ENCODE measurements at places on chromosomes 1 and 21.
A peak's percentile ranks its signal among the peaks of the same experiment; 100 is the strongest.

GRCh38 chr1:172185211-172185610 is 235.3 kb upstream of the C1orf105 start:
- DNase-seq: no peak

- DNase-seq: no peak
Measured at GRCh38 chr1:204343247-204343646, 16.5 kb downstream of the PLEKHA6 start.

GRCh38 chr1:59333626-59334277 is 36.9 kb downstream of the FGGY start:
- DNase-seq: no peak

DNA sequence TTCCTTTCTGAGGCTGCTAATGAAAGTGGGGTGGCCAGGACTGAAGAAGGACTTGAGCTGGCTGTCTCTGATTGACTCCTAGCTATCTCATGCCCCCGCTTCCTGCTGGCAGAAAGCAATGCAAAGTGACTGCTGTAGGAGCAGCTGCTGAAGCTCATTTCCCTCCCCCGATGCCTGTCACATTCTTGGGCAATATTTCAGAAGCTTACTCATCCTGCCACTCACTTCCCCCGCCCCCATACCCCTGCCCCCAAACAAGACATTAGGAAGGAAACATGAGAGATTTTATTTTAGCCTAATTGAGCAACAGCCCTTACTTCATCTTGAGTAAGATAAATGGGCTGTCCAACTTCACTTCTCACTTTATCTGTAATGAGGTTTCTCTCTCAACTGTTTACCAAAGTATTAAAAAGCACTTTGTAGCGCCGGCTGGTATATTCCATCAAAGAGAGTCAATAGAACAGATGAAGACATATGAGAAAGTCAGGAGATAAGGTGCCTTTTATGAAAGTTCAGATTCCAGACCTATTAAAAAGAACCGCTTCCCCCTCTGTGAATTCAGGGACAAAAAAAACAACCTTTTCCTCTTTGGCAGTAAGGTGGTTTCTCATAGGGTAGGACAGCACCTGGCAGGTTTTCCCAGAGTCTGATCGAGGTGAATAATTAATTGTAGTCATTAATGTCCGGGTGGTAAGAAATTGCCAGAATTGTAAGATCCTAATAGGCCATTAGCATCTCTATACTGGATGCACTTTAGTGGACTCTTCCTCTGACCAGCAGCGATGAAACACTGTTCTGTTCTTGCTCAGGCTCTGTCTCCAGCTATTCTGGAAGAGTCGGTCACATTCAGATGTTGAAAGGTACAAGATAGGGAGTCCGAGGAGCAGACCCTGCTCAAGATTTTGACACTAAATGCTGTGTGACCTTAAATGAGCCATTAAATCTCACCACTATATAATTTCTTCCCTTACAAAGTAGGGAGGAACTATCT is 70.2 kb downstream of the SH3GLB1 start:
- peak; percentile 34 for DNase-seq

DNA sequence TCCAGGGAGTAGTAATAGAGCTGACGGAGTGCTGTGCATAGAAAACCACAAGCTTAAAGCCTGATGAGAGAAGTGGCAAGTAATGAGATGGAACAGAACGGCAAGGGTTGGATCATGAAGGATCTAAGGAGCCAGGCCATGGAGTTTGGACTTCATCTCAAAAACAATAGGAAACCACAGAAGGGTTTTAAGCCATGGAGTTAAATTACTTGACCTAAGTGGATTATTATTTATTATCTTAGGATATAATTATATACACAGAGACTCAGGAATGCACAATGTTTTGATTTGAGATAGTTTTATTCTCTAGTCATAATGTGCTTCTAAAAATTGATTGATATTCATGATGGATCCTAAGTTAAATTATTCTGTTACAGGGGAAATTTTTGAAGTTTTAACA is 242.4 kb downstream of the PLPP3 start:
- DNase-seq: no peak

GRCh38 chr1:200654660-200655059 is 15.0 kb downstream of the DDX59 start:
- DNase-seq: no peak

DNA sequence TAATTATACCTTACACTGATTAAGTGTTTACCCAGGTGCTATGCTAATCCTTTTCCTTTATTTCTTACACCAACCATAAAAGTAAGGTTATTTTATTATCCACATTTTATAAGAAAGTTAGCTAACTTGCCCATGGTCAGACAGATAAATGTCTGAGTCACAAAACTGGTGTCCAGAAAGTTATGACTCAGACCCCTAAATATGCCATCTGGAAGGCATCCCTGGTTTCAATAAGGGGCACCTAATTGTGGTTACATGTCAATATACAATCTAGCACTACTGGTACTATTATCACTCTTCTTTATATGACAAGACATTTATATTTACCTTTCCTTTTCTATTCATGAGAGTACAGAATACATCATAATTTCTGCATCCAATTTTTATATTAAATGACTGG is 496.5 kb upstream of the ADGRL2 start:
- no peak for DNase-seq

DNA sequence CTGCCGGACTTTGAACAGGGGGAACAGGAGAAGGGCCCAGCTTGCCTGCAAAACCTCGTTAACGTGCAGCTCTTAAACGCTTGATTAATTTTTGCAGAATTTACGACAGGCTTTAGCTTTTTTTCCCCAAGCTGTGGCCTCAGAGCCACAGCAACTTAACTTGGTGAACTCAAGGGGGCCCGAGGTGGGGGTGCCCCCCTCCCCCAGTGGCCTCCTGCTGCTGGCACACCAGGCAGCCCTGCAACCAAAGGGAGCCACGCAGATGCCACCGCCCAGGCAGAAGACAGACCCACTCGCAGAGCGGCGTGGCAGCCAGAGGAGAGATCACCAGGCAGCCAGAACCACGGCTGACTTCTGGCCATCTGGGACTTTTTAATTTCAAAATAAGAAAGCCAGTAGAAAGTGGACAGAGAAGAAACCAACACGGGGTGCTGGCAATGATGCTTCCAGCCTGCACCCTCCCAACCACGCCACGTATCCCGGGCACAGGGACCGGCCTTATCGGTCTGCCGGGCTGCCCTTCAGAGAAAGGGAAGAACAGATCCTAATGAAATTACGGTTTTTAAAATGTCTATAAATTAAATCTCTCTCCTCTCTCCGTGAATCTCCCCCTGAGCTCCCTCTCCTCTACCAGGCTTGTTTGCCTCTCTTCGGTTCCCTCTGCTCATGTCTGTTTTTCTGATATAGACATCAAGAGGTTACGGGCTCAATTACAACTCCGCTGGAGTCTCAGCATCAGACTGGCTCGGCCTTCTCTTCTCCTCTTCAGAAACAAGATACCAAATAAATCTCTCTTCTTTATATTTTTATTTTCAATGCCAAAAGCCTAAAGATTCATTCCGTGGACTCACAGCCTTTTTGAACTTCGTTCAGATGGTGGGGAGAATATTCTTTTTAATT is 6.4 kb downstream of the CASZ1 start:
- DNase-seq: no peak

GRCh38 chr1:247298701-247299100 is 33.0 kb downstream of the ZNF496 start:
- DNase-seq: no peak

DNA sequence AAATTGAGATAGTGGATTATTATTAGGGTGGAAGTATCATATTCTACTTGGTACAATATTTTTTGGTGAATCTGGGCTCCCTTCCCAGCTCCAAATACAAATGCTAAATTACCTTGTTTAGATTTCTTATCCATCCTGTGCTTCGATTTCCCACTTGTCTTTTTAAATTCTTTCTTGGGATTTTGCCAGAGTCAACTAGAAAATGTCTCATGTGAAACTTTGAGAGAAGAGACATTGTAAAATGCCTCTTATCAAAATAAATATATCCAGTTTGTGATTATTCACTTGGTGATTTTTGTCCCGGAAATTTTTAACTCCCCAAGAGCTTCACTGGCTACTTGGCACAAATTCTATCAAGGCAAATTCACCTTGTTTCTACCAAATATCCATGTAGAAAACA is 202.0 kb downstream of the FMN2 start:
- no peak for DNase-seq

DNA sequence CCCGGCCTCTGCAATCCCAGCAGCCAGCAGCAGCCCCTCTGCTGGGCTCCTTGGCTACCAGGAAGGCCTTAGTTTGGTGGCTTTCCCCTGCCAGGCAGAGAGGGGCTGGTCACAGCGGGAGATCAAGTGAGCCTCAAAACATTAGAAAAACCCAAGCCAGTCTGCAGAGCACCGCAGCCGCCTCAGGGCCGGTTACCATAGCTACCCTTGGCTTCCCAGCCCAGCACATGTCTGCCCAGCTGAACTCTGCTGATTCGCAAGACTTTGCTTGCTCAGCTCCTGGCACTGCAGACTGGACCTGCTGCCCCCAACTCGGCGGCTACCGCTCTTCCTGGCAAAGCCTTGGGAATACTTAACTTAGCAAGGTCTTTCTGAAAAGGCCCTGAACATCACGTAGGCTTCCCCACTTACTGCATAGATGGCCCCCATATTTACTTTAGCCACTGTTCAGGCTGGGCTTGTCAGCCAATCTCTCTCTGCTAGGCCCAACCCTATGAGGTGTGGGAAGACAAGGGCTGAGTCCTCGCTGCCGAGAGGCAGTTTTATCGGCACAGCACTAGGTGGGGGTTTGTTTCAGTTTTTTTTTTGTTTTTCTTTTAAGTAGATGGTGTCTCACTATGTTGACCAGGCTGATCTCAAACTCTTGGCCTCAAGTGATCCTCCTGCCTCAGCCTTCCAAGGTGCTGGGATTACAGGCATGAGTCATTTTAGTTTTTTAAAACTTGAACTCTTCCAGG is 28.6 kb upstream of the PLEKHG5 start:
- no peak for DNase-seq

- no peak for DNase-seq
Measured at GRCh38 chr1:147745271-147745670, 15.1 kb downstream of the GJA5 start.

GRCh38 chr21:41867313-41867712 is 11.8 kb downstream of the PRDM15 start:
- no peak for DNase-seq

DNA sequence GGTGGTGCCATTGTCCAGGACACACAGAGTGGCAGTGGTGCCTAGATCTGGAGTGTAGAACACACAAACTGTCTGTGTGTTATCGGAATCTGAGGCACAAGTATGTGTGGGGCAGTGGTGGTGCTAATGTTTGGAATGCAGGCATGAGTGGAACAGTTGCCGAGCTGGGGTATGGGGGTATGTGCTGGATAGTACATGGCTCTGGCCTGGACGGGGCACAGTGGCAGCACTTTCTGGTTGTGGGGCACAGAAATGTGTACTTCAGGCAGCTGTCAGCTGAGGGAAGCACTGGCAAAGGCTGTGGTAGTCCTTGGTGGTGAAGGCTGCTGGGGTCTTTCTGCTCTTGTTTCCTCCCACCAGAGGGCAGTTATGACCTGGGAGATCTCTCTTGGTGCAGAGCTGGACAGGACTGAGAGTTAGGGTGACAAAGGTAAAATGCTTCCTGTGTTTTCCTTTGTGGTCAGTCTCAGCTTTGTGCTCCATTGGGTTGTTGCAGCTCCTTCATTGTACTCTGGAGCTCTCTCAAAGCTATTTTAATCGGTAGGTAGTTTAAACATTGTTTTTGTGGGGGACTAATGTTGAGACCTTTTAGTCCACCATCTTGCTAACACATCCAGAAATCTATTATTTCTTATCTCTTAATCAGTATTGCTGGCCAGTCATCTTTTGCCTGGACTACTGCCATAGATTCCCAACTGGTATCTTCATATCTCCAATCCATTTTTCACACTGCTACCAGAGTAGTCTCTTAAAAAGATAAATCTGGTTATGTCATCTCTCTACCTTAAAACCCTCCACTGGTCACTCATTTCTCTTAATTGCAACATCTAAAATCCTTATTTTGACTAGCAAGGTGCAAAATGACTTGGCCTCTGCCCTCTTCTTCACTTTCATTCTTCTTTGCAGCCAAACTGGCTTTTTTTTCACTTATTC is 83.9 kb upstream of the NBPF4 start:
- DNase-seq: no peak

DNA sequence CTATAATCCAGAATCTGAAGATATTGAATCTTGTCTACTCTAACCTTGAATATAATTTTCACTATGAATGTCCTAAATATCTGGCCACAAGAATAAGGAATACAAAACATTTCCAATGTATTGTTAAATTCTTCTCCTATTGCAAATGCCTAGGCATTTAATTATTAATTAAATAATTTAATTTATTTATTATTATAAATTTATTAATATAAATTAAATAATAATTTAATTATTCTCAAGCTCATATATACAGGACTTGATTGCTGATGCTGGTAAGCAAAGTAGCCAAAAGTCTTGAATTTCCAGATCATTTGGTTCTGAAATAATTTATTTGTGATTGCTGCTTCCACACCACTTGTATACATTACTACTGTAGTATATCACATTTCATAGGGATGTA is 71.1 kb downstream of the SAMSN1 start:
- no peak for DNase-seq

- no peak for DNase-seq
Measured at GRCh38 chr1:116572771-116573430, 2.1 kb upstream of the CD58 start.

DNA sequence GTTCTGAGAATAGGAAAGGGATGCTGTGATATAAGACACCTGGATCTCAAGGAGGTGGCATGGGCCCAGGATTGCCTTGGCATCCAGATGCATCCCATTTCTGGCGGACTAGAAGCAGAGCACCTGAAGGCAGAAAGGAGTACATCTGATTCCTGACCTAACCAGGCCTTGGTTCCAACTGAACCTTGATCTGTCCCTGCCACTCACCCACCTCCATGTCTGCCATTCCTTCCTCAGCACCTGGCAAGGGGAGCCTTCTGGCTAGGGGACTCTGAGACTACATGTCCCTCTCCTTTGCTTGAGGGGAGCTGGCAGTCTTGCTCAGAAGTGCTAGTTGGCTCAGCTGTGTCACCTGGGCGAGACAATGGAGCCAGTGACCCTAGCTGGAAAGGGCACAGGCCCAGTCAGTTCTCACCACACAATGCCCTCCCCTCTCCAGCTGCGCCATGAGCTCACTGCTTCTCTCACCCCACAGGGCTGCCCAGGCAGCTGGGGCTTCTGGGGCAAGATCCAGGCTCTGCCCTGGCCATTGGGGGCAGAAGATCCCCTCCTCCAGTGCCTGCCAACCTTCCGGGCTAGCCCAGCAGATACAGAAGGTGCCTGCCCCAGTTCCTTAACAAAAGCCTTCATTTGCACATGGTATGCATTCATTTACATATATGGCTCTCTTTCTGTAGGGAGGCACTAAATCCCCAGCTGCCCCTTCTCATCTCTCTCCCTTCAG is 2.9 kb downstream of the IGSF8 start:
- no peak for DNase-seq

DNA sequence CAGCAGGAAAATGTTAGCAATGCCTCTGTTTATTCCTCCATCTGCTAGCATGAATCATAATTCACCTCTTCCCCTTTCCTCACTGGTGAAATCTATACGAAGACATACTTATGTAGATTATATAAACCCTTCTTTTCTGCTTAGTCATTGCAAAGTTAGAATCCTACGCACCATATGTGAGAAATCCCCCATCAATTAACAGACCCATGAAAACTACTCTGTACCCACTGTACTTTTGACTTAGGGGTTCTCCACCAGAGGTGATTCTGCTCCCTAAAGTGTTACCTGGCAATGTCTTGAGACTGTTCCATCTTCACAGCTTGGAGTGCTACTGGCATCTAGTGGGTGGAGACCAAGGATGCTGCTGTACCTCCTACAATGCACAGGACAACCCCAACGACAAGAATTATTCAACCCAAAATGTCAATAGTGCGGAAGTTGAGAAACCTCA is 49.6 kb upstream of the KCTD3 start:
- DNase-seq: no peak

All from transverse colon (tissue), 4 donors.